ENCODE measurements at places on chromosomes 16 and 17.

DNA sequence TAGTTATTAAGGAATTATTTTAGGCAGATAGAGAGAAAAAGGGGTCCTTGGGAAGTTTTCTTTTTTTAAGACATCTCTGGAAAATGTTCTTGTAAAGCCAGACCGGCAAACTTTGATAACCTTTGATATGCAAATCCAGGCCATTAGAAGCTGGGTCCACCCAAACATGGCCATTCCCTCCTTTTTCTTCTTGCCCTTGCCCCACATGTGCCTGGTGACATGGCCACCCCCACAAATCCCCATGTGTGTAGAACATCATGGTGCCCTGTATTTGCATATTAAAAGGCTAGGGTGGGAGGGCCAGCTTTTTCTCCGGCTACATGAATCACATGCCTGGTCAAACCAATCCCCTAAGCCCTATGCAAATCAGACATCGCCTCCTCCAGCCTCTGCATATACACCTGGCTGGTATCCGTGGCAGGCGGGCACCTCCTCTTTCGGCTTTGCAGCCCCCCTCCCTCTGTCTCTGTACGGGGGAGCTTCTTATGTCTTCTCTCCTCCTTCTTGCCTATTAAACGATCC lies 43.9 kb upstream of the LYRM9 start:
- DNase-seq, result no peak

GRCh38 chr17:75922173-75922961 lies 17.7 kb upstream of the MRPL38 start:
- DNase-seq, result no peak

GRCh38 chr17:78197147-78197832 lies 10.1 kb downstream of the AFMID start:
- DNase-seq, result no peak

DNA sequence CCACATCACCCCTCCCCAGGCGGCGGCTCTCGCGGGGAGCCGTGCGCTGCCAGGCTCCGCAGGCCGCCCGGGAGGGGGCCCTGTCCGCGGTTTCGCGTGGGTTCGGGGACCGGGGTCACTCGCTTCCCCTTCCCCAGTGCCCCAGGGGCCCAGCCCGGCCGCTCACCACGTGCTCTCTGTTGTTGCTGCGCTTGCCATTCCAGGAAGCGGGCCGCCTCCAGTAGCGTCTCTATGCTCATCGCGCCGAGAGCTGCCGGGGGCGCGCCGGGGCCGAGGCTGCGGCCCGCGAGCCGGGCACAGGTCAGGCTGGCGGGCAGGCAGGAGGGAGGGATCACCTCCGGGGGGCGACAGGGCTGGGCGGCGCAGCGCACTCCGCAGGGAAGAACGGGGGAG lies 390 bp downstream of the MNT start:
- peak; percentile 36 for DNase-seq

DNA sequence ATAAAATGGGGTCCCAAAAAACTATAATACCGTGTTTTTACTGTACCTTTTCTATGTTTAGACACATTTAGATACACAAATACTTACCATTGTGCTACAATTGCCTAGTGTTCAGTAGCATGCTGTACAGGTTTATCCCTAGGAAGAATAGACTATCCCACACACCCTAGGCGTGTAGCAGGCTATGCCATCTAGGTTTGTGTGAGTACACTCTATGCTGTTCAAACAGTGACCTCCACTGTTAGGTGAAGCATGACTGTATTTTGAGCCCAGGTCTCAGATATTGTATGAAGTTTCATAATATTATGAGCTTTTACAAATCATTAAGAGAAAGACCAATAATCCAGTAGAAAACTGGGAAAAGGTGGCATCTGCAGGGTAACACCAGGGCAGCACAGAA lies 23.6 kb downstream of the MILR1 start:
- no peak for DNase-seq

DNA sequence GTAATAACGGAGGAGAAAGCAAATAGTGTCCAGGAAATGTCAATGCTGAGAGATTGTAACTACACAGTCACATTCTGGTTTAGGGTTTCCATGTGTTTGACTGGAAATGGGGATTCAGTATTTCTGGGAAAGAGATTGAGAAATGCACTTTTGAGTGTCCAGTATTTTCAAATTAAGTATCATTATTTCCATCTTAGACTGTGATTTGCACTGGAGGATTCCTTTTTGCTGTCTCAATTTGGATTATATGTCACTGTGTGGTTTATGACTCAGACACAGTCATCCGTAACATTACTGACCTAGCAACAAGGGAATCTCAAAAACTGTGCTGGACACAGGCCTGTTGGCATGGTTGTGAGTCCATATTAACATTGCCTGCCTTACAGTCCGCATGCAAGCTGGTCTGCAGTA lies 681.4 kb downstream of the CDH11 start:
- DNase-seq, result no peak

Data from activated CD4-positive, alpha-beta T cell treated with anti-CD3 and anti-CD28 coated beads for 24 hours (primary cell).